ENCODE measurements at places on chromosomes 5 and 9. TPM values are rescaled to one million over a fixed set of nuclear protein-coding genes. Genes with fewer than 3 reads are reported as not detected.

The PDLIM4 gene
- total RNA-seq = not detected

The GABRA1 gene
- total RNA-seq = not detected

The IFNE gene
- not detected for total RNA-seq

The INSL6 gene
- total RNA-seq = not detected

The GALNT12 gene
- 14.9 TPM for total RNA-seq

The GRXCR2 gene
- total RNA-seq = not detected

The AK8 gene
- not detected for total RNA-seq

The FAM78A gene
- 43.9 TPM for total RNA-seq

The ESM1 gene
- not detected for total RNA-seq

The PCDHGA11 gene
- total RNA-seq = 9.3 TPM

The MEF2C gene
- 171 TPM for total RNA-seq

The HEMGN gene
- not detected for total RNA-seq

The PCDHGC4 gene
- 7.0 TPM for total RNA-seq

The DELE1 gene
- 124 TPM for total RNA-seq

The KLF9 gene
- not detected for total RNA-seq

The ECM2 gene
- 0.11 TPM for total RNA-seq

The SH3GLB2 gene
- 42.1 TPM for total RNA-seq

DNA sequence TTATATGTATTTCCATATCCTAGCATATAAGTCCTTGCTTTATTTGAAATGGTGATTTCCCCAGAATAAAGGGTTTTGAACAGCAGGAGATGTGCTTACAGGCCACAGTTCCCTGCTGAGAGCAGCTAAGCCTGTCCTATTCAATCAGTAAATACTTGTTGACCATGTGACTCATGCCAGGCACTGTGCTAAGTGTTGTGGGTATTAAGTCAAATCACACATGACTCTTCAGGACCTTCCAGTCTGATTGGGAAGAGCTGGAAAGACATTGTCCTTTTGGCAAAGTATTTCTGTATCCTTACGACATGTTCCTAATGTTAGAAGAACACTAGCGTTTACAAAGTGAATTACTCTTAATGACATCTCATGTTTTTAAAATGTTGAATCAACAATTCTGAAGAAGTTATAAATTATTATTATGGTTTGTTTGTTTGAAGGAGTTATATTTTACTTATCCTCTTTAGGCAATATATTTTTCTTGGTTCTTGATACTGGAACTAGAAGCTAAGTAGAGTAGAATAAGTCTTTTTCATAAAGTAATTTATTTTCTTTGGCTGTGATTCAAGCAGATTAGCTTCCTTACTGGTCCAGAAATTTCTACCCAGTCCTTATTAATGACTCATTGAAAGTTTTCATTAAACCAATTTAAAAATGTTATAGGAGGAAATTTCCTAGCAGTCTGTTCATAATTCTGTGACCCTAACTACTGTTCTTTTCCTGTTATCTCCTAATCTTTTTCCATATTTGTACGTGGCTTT is 82.1 kb downstream of the GAPVD1 start:
- no peak for DNase-seq

DNA sequence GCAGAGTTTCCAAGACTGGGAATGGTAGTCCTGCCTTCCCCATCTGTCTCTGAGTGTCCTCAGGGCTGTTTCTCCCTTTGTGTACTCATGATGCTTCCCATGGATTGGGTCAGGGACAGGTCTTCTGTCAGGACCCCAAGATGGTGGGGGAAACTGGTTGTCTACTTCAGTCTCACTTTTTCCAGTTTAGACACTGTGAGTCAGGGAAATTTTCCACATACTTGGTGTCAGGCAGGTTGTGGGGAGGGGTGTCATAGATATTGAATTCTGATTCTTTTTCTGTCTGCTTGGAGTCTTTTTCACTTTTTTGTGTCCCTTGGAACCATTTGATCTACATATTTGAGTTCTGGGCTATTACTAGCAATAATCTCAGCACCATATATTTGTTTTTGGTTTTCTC is 10.3 kb downstream of the POLK start:
- no peak for DNase-seq

DNA sequence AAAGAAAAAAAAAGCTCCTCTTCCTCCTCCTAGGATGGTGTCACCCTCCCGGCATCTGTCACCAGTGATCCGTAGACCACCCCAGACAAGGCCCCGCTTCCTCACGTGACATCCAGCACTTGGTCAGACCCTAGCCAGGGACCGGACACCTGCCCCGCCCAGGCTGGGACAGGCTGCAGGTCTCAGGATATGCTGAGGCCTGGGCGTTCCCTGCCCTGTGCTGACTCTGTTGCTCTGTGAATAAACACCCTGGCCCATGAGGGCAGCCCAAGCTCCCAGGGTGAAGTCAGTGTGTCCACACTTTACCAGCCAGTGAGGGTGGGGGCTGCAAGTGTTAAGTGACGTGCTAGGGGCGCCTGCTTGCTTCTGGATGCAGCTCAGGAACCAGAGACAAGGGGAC is 5.6 kb downstream of the EDF1 start:
- DNase-seq = no peak

DNA sequence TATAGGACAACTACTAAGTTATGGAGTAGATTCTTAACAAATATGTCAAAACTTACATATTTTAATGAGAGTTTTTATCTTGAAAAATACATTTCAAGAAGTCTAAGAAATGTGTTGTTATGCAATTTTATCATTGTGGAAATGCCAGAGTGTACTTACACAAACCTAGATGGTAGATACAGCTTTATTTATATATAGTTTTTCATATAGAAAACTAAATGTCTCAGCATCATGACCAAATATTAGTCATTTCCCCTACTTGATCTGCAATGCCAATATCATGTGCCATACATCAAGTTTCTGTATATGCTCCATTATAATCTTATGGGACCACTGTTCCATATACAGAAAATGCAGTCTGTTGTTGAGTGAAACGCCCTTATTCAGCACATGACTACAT is 28.7 kb downstream of the CAST start:
- no peak for DNase-seq

DNA sequence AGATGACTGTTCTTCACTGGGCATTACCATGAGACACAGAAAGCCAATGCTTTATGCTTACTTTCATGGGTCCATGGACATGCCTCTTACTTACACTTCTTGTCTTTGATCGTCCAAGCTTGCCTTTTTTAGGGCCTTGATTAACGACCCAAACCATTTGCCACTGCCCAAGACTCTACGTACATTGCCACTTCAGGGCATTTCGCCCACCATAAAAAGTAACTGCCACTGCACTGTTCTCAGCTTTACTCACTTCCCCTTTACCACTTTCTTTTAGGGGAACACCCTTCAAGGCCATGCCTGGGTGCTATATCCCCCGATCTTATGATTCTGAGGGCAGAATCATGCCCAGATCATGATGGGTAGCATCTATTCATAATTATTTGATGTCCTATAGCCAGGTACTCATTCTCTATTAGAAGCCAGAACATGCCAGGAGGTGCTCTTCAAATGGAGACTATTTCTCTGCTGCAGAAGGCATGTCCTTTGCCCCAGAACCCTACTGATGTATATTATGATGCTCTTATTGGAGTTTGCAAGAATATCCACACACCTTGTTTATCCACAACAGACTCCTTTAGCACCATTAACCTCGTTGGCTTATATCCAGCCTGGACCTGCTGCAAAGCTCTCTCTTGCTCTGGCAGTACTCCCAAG is 64.1 kb upstream of the RAD23B start:
- DNase-seq = peak; percentile 37

- no peak for DNase-seq
These were observed 724.6 kb upstream of the TYRP1 start for GRCh38 chr9:11968631-11969030.

GRCh38 chr5:178839319-178839704 is 20.4 kb upstream of the ZNF354B start:
- peak; percentile 78 for DNase-seq

DNA sequence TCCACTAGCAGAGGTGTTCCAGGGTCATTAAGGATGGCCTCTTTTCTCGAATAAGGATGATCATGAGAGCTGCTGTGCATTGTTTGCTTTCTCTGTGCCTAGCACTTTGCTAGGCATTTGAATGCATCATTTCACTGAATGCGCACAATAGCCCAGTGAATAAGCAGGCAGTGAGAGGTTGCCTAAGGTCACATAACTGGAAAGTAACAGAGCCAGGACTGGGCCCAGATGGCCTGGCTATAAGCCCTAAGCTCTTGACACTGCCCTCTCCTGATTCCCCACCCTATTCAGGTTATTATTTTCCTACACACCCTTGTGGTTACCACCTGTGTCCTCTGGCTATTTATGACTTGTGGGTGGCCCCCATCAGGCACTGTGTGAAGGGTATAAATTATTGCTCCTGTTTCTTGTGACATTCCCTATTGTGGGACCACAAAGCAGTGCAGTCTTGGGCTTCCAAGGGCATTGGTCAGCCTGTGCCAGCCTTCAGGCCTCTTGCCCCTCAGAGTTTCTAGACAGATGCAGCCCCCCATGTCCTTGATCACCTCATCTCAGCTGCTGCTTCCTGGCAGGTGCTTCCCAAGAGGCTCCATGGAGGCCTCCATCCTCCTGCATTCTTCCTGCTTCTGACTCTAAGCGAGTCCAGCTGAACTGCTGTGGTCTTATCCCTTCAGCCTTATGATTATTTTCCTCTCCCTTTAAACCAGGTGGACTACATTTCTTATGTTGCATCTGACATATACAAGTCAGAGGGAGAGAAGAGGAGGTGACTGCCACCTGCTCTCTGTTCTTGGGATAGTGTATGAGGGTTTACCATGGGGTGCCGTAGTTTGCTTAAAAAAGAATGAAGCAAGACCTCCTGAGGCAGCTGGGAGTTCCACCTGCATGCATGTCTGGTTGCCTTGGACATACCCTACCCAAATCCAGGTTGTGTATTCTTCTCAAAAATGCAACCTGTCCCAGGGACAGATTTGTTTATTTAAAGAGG is 47.6 kb downstream of the ANGPTL2 start:
- DNase-seq = no peak

GRCh38 chr9:134396258-134396742 is 70.0 kb downstream of the RXRA start:
- DNase-seq = no peak

DNA sequence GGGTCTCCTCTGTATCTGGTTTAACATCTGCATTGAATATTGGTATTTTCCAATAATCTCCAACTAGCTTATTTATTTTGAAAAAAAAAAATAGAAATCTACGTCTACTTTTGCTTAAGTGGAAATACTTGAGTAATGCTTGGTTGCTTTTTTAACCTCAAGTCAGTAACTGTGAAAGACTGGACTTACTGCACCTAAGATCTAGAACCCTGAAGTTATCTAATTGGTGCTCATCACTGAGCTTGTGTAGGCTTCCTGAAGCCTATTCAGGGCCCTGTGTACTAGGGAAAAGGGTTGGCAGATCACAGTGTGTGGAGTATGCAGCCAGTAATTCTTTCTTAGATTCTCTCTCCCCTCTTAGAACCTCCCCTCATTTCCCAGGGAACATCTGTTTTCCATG is 16.2 kb downstream of the SLC1A1 start:
- DNase-seq = no peak

- no peak for DNase-seq
These were observed 27.1 kb downstream of the FRMD3 start for GRCh38 chr9:83511051-83511450.

DNA sequence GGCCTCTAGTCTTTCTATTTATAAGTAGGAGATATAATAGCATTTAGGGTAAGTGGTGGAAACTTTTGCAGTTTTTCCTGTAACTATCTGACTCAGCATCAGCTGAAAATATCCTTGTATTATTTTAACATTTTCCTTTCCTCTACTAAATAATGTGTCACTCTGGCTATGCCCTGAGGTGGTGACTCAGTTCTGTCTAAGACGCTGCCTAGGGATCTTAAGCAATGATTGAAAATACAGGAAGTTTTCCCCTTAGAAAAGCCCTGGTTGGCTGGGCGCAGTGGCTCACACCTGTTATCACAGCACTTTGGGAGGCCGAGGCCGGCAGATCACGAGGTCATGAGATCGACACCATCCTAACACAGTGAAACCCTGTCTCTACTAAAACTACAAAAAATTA is 9.3 kb upstream of the EDIL3 start:
- no peak for DNase-seq

- DNase-seq = no peak
These were observed 3.4 kb downstream of the TNC start for GRCh38 chr9:115114546-115114945.

DNA sequence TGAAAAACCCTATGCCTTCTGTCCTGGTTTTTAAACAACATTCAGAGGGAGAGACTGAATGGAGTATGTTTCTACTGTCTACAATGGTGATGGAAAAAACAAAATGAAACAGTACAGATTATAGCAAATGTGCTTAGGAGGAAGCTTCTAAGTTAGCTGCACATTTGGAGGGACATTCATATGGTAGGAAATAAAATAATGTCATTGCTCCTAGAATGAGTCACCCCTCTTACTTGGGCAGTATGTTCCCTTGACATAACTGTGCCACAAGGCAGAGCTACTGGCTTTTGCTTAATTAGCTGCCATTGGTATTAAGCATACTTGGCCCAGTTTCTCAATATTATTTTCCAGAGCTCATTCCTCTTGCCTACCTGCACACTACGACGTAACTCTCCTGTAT is 128.9 kb downstream of the GDNF start:
- no peak for DNase-seq

DNA sequence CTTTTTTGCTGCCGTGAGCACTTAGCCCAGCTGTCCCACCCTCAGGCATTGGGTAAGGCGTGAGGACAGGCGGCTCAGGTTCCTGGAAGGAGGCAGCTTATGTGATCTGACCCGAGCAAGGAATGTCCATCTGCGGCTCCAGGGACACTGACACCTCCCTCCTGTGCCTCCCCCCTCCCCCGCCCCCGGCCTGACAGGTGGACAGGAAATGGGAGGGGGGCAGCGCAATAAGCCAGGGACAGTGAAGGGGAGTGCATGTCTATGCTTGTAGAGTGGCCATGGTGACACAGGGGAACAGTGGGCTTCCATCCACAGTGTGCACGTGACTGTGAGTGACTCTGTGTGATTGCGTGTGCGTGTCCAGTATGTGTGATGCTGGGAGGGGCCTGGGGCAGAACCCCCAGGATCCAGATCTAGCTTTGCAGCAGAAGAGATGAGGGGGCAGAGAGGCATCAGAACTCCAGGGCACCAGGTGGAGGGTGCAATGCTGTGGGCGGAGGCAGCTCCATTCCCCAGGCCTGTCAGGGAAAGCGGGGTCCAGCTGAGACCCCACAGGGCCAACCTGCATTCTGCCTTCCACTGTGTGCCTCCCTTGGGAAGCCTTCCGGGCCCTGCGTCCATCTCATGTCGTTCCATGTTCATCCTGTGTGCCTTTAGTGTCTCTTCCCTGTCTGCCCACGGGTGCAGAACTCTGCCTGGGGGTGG is 30.5 kb downstream of the CNTFR start:
- no peak for DNase-seq

- DNase-seq = peak; percentile 54
These were observed 189.3 kb upstream of the TLE4 start for GRCh38 chr9:79382458-79382857.

Measured in Karpas-422 (cell line).